ENCODE measurements at places on chromosomes 7 and 10.

- no peak for DNase-seq
Observed at GRCh38 chr7:75689246-75690099, 49.3 kb downstream of the HIP1 start.

DNA sequence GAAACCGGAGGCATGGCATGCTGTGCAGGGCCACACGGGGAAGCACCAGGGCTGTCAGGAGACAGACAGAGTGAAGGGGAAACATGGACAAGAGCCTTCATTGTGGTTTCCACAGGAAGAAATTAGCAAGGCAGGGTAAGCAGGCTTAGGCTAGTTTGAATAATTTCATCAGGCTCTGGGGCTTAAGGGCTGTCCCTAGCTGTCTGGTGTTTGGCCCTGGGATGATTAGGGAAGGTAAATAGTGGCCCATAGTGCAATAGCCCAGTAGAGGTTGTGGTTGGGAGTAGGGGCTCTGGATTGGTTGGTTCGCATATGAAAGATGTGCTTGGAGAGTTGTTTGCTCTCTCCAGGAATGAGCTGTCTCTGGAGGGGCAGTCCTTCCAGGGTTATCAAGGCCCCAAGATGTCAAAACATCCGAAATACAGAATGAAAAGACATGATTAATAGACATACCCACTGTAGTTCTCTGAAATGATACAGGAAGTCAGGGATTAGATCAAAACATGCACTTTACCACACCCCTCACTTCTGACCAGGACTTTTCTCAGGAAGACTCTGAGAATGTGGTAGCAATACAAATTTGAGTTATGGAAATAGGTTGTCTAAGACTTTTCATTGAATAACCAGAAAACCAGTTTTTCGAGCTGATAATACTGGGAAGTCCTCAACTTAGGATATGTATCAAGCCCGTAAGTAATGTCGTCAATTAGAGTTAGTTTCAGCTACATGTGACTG is 224.9 kb upstream of the NFE2L3 start:
- DNase-seq = no peak

- DNase-seq = no peak
Observed at GRCh38 chr10:125147971-125148439, 12.4 kb downstream of the CTBP2 start.

DNA sequence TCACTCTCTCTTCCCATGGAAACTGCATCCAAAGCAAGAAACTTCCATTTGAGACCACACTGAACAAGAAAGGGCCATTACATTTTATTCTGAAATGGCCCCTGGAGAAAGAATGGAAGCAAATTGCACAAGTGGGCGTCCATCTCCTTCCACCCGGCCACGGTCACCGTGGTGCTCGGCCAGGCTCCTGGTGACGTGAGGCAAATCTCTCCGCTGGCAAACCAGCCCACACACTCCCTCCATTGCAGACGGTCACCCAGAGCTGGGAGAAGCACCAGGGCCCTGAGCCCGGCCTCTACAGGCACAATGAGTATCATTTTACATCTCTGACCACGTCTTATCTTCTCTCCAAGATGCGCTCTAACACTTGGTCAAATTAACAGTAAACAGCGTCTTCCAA is 126.1 kb upstream of the FAM20C start:
- DNase-seq = no peak

Data from activated CD4-positive, alpha-beta T cell treated with anti-CD3 and anti-CD28 coated beads for 24 hours (primary cell).